Ascending aorta (tissue), 2 donors: ENCODE measurements at places on chromosomes 16 and 17.

DNA sequence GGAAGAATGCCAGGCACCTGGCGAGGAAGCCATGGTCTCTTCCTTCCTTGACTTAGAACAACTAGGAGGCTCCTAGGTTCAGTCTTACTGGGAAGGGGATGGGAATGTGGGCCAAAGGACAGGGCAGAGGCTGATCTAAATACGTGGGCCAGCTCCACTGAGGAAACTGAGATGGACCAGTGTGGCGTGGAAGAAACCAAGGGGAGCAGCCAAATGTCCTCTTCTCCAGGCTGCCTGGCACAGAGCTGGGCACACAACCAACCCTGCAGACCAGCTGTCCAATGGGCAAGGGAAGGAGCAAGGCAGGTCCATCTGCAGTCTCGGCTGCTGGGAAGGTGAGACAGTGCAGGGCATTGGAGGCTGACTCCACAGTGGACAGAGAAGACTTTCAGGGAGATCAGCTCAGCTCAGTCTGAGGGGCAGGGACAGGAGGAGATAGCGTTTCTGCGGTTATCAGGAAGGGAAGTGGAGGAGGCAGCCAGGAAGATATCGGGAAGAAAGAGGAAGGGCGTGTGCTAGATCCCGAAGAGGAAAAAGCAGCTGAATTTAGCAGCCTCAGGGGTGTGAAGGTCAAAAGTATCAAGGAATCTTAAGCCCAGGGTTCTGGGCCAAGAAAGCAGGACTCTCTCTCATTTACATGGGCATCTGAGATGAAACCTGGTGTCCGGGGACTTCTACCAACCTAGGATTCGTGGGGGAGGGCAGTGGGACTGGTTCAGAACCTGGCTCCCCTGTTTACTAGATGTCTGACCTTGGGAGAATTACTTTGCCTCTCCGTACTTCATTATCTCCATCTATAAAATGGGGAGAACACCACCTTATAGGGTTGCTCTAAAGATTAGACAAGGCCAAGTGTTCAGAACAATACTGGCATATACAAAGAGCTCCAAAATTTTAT is 1.8 kb downstream of the KIFC3 start:
- DNase-seq, result no peak

GRCh38 chr16:12651765-12652512 is 151.7 kb downstream of the CPPED1 start:
- no peak for DNase-seq

DNA sequence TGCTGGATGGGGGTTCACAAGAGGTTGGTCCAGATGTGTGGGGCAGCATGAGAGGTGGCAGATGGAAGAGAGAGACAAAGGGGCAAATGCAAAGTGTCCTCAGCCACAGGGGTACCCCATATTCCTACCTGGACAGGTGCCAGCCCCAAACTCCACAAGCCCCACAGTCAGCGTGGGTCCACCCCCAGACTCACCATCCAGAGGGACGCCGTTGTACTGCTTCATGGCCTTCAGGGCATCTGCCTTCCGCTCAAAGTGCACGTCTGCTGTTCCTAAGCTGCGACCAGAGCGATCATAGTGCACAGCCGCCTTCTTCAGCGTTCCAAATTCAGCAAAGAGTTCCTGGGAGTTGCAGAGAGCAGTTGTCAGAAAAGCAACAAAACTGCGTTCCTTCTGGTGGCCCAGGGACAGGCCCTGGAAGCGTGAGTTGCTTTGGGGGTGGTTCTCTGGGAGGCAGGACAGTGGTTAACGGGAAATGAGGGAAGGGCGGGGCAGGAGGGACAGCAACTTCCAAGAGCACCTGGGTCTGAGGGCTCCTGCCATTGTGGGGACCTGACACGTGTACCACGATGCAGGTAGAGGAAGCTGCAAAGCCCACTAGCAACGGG is 2.3 kb downstream of the ALYREF start:
- no peak for DNase-seq

DNA sequence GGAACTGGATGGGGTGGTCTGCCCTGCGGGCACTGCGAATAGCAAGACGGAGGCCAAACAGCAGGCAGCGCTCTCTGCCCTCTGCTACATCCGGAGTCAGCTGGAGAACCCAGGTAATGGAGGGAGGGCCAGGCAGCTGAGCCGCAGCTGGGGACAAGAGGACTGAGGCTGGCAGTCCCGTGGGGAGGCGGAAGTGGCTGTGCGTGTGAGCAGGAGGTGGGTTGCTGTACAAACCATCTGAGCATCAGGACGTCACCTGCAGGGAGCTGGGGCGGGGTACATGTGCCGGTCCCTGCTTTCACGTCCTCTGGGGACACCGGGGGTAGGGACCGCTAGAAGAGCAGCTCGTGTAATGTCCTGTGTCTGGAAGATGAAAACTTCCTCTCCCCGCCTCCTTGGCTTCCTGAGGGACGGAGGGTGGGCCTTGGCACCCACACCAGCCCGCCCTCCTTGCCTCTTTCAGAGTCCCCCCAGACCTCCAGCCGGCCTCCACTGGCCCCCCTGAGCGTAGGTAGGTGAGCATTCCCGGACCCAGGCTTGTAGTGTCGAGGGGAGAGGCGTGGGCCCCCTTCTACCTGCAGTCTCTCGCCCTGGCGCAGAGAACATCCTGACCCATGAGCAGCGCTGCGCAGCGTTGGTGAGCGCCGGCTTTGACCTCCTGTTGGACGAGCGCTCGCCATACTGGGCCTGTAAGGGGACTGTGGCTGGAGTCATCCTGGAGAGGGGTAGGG is 3.7 kb downstream of the ADAD2 start:
- no peak for DNase-seq

- DNase-seq, result no peak
Measured at GRCh38 chr16:89317101-89317671, 99.7 kb downstream of the ZNF778 start.

DNA sequence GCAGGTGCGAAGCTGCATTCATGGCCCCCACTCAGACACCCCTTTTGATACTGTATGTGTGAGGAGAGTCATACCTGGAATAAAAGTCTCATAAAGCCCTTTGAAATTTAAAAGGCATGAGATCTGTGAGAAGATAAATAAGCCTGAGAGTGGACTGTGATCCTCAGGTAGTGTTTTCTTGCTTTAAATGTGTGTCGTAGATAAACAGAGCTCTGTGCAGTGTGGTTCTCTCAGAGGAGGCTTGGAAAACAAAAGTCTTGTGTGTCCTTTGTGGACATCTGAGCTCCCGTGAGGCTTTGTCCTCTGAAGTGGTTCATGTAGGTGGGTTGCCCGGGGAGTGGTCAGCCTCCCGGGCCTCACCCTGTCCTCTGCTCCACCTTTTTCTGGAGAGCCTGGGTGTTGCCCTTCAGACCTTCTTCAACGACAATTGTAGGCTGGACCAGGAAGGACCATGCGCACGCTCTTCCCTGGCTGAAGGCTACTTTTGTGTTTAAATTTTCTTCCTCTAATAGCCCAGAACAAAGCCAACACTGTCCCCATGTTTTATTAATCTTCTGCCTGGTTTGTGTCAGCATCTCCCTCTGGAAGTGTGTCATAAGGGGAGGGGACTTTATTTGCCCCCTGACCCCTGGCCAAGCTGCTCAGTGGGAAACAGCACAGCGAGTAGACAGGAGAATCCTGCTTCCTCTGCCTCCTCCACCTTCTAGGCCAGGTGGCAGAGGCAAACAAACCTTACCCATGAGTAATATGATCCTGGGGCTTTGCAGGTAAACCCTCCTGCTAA is 151.2 kb downstream of the MSI2 start:
- no peak for DNase-seq

DNA sequence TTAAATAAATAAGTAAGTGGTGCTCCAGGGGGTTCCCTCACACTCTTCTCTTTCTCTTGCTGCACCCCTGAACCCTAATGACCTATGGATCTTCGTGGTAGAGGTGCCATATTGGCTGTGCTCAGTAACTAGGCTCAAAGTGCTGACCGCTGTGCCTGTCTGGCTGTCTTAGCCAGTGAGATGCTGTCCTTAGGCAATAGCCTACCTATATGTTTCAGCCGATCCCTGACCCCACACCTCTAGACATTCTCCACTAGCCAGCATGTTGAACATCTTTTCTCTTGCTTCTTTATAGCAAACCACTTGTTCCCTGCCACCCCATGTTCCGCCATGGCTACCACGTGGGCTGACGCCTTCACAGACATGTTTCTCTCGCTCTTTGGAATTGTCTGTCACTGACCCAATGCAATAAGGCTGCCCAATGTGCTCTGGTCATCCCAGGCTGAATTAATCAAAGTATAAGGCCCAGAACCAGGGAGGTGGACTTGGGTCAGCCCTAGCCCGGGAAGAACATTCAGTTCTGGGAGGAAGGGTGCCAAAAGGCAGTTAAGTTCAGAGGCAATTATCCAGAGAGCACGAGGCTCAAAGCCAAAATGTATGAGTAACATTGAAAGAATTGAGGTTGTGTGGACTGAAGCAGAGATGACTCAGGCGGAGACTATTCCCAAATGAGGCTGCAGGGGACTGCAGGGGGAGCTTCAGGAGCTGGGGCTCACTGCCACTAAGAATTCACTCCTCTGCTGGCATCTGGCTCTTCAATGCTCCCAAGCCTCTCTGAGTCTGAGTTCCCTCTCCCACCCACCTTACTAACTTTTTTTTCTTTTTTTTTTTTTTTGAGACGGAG is 28.7 kb upstream of the TNRC6A start:
- DNase-seq, result peak; percentile 65
